ENCODE measurements at places on chromosomes 4 and X.

DNA sequence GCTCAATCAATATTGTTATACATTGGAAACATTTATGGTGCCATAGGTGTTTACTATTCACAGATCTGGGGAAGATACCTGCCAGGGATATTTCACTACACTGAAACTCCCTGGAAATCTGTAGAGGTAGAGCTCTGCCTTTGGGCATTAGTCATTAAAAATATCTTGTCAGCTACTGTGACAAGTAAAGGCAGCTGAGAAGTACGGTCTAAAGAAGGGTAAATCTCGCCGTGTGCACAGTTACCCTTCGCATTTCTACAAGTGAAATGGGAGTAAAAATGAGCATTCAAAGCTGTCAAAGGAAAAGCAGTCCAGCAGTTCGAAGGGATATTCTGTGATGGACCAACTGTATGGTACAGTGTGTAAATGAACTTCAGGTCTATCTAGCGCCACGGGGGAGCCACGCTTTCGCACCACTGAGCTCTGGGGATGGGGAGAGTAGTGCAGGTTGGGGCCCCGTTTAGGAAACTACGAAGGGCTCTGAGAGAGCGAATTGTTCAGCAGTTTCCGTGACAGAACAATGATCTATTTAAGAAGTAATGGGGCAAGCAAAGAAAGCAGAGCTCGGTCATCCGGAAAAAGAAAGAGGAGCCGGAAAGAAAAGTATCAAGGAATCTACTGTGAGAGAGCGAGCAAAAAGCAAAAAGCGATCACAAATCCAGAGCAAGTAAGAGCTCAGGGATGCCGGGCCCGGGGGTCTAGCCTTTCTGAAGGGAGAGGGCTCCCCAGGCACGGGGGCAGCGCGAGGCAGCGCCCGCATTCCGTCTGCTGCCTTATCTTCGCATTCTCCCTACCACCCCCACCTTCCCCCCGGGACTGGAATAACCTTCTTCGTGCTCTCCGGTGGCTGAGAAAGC is 646 bp downstream of the TIGD4 start:
- DNase-seq = peak; percentile 62

DNA sequence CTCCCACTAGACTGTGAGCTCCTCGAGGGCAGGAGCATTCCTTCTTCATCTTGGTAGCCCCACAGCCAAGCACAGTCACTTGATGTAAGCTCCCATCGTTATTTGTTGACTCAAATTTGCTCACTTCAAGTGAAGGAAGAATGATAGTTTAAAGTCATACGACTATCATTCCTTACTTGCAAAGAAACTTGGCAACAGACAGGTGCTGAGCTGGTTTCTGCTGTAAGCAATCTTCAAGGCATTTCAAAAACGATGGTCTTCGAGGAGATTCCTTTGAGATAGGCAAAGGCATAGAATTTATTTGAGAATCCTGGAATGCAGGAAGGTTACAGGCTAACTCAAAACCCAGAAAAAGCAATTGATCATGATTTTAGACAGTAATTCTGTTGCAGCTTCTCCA is 64.8 kb downstream of the QDPR start:
- DNase-seq = no peak

DNA sequence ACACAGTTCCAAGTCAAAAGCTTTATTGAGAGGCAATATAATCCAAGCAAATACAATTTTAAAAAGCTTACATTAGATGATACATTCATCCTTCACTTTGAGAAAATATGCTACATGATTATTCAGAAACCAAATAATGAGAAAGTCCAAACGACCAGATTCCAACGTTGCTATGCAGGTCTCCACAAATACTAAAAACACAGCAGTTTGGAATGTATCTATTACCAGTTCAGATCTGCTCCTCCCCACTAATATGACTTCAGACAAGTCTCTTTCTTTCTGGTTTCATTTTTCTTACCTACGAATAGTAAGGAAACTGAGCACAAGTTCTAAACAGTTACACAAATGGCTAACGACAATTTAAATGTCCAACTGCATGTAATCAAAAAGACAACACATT is 9.5 kb downstream of the NAF1 start:
- DNase-seq = no peak

DNA sequence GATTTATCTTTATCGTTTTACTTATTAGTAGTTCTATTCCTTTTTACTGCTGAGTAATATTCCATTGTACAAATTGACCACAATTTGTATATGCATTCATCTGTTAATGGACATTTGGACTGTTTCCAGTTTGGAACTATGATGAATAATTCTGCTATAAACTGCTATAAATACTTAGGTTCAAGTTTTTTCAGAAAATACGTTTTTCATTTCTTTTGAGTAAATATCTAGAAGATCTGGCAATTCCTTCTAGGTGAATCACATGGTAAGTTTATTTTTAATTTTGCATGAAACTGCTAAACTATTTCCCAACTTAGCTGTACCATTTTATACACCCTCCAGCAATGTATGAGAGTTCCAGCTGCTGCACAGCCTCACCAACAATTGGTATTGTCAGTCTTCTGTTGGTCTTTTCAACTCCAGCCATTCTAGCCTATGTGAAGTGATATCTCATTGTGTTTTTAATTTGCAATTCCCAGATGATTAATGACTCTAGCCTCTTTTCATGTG is 22.2 kb downstream of the LIN54 start:
- DNase-seq = no peak

GRCh38 chr4:123446865-123447474 is 50.4 kb downstream of the SPRY1 start:
- DNase-seq = no peak

GRCh38 chr4:41154814-41155177 is 59.5 kb downstream of the APBB2 start:
- DNase-seq = no peak

DNA sequence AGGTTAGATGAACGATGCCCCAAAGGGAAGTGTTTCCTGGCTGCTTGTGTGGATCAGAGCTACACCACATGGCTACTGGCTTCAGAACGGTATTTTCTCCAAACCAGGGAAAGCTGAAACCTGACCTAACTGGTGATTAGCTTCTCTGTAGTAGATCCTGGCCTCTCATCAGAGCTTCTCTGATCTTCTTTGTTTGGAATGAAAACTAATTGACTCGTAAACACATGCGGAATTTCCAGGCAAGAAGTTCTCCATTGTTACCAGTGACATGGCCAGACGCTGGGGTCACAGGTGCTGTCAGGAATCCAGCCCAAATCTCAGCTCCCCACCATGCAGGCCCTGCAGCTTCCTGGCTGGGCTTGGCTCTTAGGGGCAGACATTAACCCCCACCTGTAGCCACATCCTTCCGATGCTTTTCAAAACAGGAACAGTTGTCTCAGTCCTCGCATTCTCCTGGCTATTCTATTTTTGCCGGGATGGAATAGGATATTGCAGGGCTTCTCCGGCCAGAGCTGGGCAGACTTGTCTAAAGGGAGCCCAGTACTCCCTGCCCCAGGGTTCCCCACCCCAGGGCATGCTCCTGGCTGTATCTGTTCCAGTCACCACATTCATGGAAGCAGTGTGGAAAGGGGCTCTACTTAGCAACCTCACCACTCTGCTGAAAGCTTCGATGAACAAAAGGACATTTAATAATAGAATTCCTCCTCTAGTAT is 305.4 kb upstream of the F9 start:
- DNase-seq = no peak

DNA sequence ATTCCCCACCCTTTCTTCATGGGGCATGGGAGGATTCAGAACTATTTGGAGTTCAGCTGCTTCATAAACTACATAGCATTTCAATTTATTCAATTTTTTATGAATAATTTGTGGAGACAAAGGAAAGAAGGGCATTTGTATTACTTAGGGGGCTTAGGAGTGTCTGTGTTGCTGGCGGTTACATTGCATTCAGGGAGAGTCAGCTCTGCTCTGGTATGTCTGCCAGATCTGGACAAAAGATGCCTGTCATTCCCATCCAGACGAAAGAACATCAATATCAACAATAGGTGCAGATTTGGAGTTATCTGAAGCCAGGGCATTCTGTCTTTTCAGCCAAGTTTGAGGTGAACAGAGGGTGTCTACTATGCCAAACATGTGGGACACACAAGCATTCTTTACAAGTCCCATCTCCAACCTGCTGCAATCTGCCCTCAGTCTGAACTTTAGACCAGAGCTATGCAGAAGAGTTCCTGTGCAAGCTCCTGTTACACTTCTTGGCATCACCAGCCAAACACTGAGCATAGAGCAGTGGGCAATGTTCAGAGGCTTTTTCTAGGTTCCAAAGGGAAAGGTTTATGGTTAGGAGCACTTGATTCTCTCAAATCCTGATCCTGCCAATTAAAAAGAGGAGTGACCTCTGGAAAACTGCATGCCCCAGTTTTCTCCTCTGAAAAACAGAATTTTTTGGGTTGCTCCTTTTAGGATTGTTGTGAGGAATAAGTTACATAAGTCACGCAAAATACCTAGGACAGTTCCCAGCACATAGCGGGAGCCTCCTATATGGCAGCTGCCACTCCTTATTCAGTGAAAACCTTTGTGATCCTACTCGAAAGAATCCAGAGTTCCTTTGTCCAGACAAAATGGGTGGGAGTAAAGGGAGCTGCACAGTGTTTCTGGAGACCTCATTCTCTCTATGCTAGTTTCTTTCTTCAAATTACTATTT is 719.5 kb upstream of the SLIT2 start:
- DNase-seq = no peak

DNA sequence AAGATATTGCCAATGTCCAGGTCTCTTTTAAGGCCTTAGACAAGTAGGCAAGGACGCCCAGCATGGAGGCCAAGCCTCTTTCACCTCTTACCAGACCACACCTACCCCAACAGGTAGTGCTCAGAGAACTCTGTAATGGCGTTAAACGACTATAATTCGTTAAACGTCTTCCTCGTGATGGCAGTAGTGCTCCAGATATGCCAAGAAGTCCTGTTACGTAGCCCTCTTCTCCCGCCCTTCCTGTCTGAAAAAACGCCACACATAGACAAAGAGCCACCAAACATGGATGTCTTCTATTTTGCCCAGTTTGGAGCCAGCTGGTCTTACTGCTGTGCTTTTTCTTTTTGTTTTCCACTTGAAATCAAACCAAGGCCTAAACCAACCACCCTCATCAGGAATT is 190.7 kb downstream of the OR13H1 start:
- DNase-seq = no peak

DNA sequence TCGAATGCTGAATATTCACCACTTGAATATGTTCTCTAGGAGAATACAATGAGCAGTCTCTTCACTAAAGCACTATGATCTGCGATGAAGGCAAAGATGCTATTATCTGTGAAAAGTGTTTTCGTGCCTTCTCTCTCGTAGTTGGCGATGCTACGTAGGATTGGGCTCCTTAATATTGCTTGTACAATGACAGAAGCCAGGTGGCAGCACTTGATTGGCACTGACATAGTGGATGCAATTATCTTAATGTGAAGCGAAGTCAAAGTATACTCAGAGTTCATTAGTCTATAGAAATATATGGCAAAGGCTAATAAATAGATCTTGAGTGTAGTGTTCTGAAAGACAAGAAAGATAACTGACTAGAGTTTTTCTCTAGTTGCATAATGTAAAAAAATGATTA is 1135.7 kb upstream of the AGA start:
- DNase-seq = peak; percentile 11

DNA sequence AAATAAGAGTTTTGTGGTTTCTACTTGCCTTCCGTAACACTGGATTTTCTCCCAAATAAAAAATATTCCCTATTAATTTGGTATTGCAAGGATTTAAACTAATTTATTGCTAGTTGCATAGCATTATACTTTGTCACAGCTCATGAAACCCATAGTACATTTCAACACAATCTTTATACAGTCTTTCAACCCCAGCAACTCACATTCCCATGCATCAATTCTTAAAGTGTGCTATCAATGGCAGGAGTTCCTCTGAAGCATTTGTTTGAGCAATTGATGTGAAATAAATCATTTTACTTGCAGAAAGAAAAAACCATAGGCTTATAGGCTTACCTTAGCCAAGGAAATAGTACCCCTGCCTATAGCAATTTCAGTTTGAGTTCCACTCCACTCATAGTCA is 251.9 kb downstream of the PAPSS1 start:
- DNase-seq = no peak

DNA sequence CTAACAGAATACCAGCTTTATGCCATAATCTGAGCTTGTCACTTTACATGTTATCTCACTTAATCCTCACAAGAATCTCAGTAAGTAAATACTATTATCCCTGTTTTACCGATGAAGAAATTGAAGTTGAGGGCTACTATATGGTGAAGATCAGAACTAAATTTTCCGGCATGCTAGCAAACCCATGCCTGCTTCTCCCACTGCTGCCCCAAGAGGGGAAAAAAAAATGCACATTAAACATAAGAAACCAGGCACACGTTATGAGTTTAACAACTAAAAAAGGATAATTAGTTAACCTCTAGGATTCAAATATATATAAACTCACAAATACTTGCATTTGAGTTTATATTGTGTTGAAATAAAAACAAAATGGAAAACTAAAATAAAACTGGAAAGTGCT is 10.8 kb downstream of the SLC10A7 start:
- no peak for DNase-seq

DNA sequence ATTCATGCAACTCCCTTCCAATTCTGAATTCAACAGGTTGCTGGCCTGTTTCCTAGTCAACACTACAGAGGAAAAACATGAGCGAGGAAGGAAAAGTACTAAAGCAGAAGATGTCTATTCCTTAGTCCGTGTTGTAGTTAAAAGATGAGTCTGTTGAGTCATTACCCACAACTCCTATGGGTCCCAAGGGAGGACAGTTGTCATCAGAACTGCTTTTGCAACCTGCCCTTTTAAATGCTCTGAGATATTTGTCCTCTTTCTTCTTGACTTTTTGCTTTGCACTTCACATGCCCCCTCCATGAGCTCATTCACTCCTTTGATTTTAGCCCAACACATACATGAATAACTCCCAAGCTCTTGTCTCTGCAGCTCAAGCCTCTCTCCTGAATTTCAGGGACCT is 119.2 kb downstream of the CORIN start:
- no peak for DNase-seq

DNA sequence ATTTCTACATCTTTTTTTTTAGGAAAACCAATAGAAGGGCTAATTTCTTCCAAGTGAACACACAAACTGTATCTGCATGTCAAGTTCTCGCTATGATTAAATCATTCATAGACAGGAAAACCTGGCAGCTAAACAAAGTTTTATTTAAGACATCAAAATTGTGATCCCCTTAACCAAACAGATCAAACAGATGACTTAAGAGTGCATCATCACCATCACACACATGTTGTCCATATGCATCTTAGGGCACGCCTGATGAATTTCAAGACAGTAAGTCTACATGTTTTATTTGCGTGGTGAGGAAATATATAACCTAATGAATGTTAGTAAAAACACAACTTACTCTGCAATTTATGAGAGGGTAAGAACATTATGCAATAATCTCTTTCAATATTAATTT is 317.0 kb upstream of the ANXA10 start:
- no peak for DNase-seq

DNA sequence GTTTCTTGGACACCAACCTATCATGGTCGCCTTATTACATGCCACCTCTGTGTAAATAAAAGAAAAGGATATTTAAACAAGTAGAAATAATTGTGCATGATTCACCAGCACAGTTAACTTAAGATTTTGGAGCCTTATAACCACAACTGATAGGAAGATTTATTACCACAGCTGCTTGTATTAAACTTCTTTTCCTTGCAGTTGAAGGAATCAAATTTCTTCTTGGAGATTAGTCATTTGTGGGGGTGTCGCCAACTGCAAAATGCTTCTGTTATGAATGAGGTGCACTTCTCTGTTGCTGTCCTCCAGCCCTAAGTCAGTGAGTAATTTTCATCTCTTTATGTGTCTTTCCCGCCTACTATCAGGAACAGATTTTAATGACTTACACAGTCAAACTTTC is 73.3 kb downstream of the OR13H1 start:
- DNase-seq = no peak
